Activated naive CD8-positive, alpha-beta T cell treated with anti-CD3 and anti-CD28 coated beads, Interleukin-2, amount 10 ng/mL, durations not matched to agents 7 days and 5 days (primary cell): ENCODE measurements at places on chromosomes 5 and 9.

- no peaks in the 10 kb centered on the region for H3K36me3 ChIP-seq
- H3K4me3 ChIP-seq: no peak overlapping the region
- no peaks in the 10 kb centered on the region for H3K27me3 ChIP-seq
Observed at GRCh38 chr5:92459654-92460053, 1076.5 kb upstream of the ARRDC3 start.

DNA sequence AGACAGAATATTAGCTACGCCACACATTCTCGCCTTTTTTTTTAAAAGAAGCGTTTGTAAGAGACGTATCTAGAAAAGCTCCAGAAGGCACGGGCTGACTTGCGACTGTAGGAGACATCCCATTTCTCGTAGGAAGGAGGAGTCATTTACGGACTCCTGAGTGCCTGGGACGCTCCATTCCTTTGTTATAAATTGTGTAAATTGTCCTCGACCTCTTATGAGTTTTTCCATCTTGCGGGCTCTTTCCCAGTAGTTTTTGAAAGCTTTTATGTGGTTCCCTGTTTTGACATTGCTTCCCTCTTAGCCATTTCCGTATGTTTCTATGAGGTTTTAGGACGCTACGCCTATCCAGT, 1.0 kb downstream of the RABL6 start:
- peaks cover 15% of the 10 kb centered on the region for H3K36me3 ChIP-seq

- H3K27ac ChIP-seq: no peak overlapping the region
- H3K27me3 ChIP-seq: no peaks in the 10 kb centered on the region
- DNase-seq: no peak
Observed at GRCh38 chr5:44969825-44970224, 161.1 kb downstream of the MRPS30 start.

DNA sequence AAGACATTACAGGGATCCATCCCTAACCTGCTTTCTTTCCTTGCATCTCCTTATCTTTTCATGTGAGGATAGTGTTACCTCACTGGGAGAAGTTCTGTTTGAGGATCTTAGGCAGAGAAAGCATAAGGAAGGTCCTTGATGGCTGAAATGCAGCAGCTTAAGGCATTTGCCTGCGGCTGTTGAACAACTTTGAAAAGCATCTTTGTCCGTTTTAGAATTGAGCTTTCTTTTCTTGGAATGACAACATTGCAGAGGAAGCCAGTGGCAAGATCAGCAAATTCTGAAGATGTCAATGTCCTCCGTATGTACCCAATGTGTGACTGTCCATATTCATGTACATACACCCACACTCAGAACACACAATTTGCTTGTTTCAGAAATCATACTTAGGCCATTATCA, 436.2 kb downstream of the GABRG2 start:
- DNase-seq: no peak
- H3K27ac ChIP-seq: no peak overlapping the region
- no peaks in the 10 kb centered on the region for H3K4me1 ChIP-seq
- H3K27me3 ChIP-seq: no peaks in the 10 kb centered on the region

DNA sequence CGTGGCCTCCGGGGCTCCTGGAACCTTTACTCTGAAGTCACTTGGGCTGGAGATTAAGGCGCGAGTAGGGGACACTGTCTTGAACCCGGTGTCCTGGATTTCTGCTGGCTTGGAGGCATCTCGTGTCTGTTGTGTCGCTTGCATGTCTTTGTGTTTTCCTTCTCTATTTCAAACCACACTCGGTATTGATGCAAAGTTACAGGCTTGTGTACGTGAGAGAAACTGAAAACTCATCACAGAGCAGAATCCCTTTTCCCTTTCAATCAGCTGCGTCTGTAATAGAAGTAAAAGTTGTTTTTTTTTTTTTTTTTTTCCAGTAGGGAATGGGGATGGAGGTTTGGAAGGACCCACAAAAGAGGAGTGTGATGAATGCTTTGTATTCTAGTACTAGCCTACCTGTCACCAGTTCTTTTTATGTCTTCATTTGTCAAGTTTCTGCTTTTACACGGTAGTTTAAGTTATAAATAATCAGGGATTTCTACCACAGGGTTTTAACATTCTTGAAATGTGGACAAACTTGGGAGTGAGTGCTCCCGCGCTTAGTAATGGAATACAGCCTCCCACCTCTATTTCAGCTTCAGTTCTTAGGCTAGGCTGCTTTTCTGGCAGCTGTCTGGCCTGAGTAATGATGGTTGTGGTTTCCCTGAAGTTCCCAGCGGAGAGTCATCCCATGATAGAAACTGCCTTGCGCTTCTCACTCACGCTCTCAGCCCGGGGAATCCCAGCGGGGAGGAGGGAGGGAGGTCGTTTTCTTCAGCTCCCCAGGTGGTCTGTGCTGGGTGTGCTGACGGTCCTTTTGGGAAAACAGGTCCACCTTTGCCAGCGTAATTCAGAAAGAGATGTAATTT, 763 bp downstream of the TJP2 start:
- H3K36me3 ChIP-seq: no peaks in the 10 kb centered on the region
- H3K27me3 ChIP-seq: peaks cover 54% of the 10 kb centered on the region
- H3K4me1 ChIP-seq: peaks cover 20% of the 10 kb centered on the region
- H3K4me3 ChIP-seq: peak overlapping the region; percentile 79

DNA sequence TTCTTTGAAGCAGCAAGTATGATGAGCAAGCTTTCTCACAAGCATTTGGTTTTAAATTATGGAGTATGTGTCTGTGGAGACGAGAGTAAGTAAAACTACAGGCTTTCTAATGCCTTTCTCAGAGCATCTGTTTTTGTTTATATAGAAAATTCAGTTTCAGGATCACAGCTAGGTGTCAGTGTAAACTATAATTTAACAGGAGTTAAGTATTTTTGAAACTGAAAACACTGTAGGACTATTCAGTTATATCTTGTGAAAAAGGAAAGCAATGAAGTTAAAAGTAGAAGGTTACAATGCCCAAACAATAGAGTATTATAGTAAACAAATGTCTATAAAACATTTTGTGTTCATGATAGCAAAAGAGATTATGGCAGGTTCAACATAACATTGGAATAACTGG, 88.6 kb downstream of the JAK2 start:
- H3K4me1 ChIP-seq: peaks cover 9% of the 10 kb centered on the region
- peaks cover 29% of the 10 kb centered on the region for H3K36me3 ChIP-seq
- no peaks in the 10 kb centered on the region for H3K27me3 ChIP-seq
- H3K27ac ChIP-seq: no peak overlapping the region

DNA sequence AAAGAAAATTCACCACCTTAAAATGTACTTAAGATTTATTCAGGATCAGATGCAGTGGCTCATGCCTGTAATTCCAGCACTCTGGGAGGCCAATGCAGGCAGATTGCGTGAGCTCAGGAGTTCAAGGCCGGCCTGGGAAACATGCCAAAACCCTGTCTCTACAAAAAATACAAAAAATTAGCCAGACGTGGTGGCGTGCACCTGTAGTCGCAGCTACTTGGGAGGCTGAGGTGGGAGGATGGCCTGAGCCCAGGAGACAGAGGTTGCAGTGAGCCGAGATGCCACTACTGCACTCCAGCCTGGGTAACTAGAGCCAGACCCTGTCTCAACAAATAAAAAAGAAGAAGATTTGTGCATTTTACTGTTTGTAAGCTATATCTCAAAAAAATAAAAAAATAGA, 34.7 kb upstream of the GFPT2 start:
- no peak for DNase-seq
- H3K4me1 ChIP-seq: no peaks in the 10 kb centered on the region
- no peaks in the 10 kb centered on the region for H3K36me3 ChIP-seq
- H3K4me3 ChIP-seq: no peak overlapping the region
- no peak overlapping the region for H3K27ac ChIP-seq

DNA sequence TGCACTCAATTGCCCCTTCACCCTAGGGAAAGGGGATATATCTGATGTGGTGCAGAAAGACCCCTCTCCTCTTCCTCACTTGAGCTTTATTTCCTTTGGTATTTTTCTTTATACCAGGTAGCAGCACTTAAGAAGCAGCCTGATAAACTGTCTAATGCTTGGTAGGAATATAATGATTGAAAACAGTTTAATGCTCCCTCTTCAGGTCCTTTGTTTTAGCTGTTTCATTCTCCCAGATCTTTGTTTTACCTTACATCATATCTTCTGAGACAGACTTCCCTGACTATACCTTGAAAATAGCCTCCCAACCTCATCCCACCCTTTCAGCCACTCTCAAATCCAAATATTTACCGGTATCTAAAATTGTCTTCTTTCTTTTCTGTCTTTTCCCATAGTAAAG, 87.9 kb downstream of the NUDT12 start:
- no peaks in the 10 kb centered on the region for H3K4me1 ChIP-seq
- H3K36me3 ChIP-seq: no peaks in the 10 kb centered on the region
- no peak overlapping the region for H3K4me3 ChIP-seq
- H3K27me3 ChIP-seq: peaks cover 10% of the 10 kb centered on the region

- H3K4me1 ChIP-seq: peaks cover 6% of the 10 kb centered on the region
- H3K27ac ChIP-seq: no peak overlapping the region
- DNase-seq: no peak
Observed at GRCh38 chr5:95771892-95772291, 40.8 kb downstream of the RHOBTB3 start.

DNA sequence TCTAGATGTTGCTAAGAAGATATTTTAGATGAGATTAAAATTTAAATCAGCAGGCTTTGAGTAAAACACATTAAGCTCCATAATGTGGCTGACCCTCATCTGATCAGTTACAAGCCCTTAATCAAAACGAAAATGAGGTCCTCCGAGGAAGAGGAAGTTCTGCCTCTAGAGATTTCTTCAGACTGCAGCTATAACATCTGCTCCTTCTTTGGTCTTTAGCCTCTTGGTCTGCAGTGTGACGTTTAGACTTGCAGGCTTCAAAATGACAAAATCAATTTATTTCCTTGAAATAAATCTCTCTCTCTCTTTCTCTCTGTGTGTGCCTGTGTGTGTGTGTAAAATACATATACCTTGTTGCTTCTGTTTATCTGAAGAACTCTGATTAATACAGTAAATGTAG, 1429.8 kb upstream of the CDH9 start:
- H3K27ac ChIP-seq: no peak overlapping the region
- no peaks in the 10 kb centered on the region for H3K4me1 ChIP-seq
- no peaks in the 10 kb centered on the region for H3K27me3 ChIP-seq
- no peak for DNase-seq

DNA sequence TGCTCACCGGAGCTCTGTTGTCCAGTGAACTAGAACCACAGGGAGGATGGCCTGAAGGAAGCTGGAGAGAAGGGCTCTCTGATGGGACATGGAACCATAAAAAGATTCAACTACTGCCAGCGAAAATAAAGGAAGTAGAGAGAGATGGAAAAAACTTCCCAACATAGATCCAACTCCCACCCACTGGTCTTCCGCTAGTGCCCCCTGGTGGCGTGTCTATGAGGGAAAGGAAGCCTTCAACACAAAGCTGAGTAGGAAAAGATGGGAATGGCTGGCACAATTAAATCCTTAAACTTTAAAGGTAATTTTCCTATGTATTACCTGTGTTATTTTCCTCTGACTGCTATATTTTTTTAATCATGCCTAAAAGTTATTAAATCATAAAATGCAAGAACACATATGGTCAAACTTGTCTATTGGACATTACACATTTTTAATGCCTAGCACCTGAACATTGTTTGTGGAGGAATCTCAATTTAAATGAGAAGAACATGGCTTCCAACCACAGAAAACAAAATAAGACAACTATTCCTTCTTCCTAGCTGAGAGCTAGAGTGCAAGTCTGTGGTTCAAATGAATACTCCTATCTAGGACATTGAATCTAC, 51.5 kb downstream of the CEP120 start:
- no peak overlapping the region for H3K4me3 ChIP-seq
- no peak overlapping the region for H3K27ac ChIP-seq

DNA sequence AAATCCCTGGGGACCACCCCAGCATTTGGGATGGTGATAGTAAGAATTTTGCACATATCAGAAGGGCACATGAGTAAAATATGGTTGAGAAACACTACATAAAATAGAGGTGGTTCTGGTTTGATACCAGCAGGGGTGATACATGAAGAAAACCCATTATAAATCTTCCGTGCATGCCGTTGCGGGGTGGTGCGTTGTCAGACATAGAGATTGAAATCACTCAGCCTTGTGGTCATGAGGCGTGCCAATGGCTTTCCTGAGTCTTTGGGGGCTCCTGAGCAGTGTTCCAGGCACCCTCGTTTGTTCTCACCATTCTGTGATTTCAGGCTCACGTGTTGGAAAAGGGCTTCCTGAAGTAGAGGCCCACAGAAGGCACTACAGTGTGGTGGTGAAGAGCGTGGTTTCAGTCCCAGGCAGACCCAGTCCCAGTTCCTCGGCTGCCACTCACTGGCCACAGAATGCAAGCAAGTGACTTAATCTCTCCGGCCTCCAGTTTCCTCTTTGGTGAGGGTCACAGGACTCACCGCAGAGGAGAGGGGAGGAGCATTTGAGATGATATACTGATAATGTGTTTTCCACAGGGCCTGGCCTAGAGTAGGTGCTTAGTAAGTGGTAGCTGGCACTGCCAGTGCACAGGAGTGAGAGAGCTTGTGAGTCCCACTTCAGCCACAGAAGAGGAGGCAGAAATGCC, 20.5 kb upstream of the GLRX start:
- H3K4me1 ChIP-seq: peaks cover 27% of the 10 kb centered on the region
- H3K4me3 ChIP-seq: peak overlapping the region; percentile 49
- peak overlapping the region; percentile 76 for H3K27ac ChIP-seq
- peaks cover 2% of the 10 kb centered on the region for H3K27me3 ChIP-seq

DNA sequence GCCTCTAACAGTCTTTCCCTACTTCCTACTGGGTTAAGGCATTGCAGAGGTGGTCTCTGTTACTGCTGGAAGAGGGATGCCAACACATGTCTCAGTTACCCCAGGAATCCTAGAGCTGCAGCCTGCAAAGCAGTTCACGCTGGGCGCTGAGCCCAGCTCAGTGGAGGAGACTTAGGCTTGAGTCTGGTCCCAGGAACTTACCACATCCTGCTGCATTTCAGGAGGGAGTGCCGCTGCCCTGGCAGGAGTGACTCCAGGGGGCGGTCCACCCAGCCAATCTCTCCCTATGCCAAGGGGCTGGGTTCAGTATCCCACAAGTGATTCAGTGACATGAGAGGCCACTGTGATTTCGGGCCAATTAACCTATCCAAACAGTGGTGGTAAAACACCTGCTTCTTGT, 7.6 kb downstream of the TTC16 start:
- H3K36me3 ChIP-seq: no peaks in the 10 kb centered on the region
- H3K4me1 ChIP-seq: peaks cover 22% of the 10 kb centered on the region
- no peak overlapping the region for H3K27ac ChIP-seq
- no peak for DNase-seq

GRCh38 chr9:125707472-125707804, 430 bp upstream of the MAPKAP1 start:
- peaks cover 24% of the 10 kb centered on the region for H3K4me1 ChIP-seq
- no peak for DNase-seq
- peak overlapping the region; percentile 50 for H3K27ac ChIP-seq
- H3K36me3 ChIP-seq: peaks cover 10% of the 10 kb centered on the region

- H3K27me3 ChIP-seq: no peaks in the 10 kb centered on the region
- no peaks in the 10 kb centered on the region for H3K36me3 ChIP-seq
- H3K4me3 ChIP-seq: no peak overlapping the region
Observed at GRCh38 chr5:8641786-8642505, 773.0 kb downstream of the MTRR start.
